Articular chondrocyte of knee joint (primary cell): ENCODE measurements at places on chromosomes 6 and 20. TPM values are rescaled to one million over a fixed set of nuclear protein-coding genes. Genes with fewer than 3 reads are reported as not detected.

Gene QRSL1
- 14.5 and 14.6 TPM in 2 replicates for total RNA-seq

Gene GNMT
- total RNA-seq, result 0.11 TPM in 1 of 2 replicates, not detected in the other

Gene CCM2L
- total RNA-seq, result not detected in 2 replicates

Gene VWA7
- 1.0 and 1.9 TPM in 2 replicates for total RNA-seq

Gene IMPG1
- total RNA-seq, result not detected in 2 replicates

Gene TRDN
- total RNA-seq, result under 0.01 TPM in 1 of 2 replicates, not detected in the other

Gene TRIM10
- total RNA-seq, result not detected in 2 replicates

Gene PTGIS
- 40.6 and 42.8 TPM in 2 replicates for total RNA-seq

Gene FUT9
- not detected in 2 replicates for total RNA-seq

Gene TENT5A
- 96.5 and 118 TPM in 2 replicates for total RNA-seq

Gene POU3F2
- total RNA-seq, result not detected in 2 replicates

Gene LTA
- total RNA-seq, result not detected in 2 replicates

Gene ACTL10
- total RNA-seq, result 1.7 and 2.1 TPM in 2 replicates

Gene PLN
- total RNA-seq, result 0.11 TPM in 1 of 2 replicates, not detected in the other

Gene PLCB1
- total RNA-seq, result 15.4 and 41.6 TPM in 2 replicates

Gene ENPP1
- total RNA-seq, result 53.1 and 68.5 TPM in 2 replicates

Gene ANKRD66
- not detected in 2 replicates for total RNA-seq

Gene MYH7B
- 0.11 and 0.13 TPM in 2 replicates for total RNA-seq

Gene SCRT2
- not detected in 2 replicates for total RNA-seq

Gene TMEM244
- total RNA-seq, result not detected in 2 replicates

Gene MDFI
- total RNA-seq, result 4.0 and 7.8 TPM in 2 replicates

Gene HDGFL1
- not detected in 2 replicates for total RNA-seq

Gene RRAGD
- 8.5 and 17.2 TPM in 2 replicates for total RNA-seq

Gene CCR6
- total RNA-seq, result not detected in 2 replicates

Gene FAM209A
- not detected in 2 replicates for total RNA-seq

Gene SYCP2
- 2.6 and 2.7 TPM in 2 replicates for total RNA-seq

Gene CDH26
- total RNA-seq, result 0.26 and 0.32 TPM in 2 replicates

Gene RRP36
- 80.0 and 84.3 TPM in 2 replicates for total RNA-seq

Gene KCNK15
- 6.8 and 28.2 TPM in 2 replicates for total RNA-seq

Gene MUCL3
- total RNA-seq, result not detected in 2 replicates

Gene CALHM4
- not detected in 2 replicates for total RNA-seq

Gene TUBB1
- not detected in 2 replicates for total RNA-seq

Gene AMD1
- total RNA-seq, result 73.7 and 74.5 TPM in 2 replicates

Gene C6orf47
- 15.2 and 19.5 TPM in 2 replicates for total RNA-seq

Gene SMLR1
- total RNA-seq, result not detected in 2 replicates

Gene VGLL2
- total RNA-seq, result not detected in 2 replicates

Gene SYCP2L
- 0.13 and 0.43 TPM in 2 replicates for total RNA-seq

Gene HSF2
- total RNA-seq, result 17.0 and 23.6 TPM in 2 replicates

Gene KHDRBS2
- total RNA-seq, result not detected in 2 replicates

Gene MUC22
- not detected in 2 replicates for total RNA-seq

Gene SLPI
- 11.7 and 12.4 TPM in 2 replicates for total RNA-seq

Gene MBOAT1
- 5.4 and 6.4 TPM in 2 replicates for total RNA-seq

Gene LRRC1
- total RNA-seq, result 6.1 and 8.1 TPM in 2 replicates

Gene CRISP2
- not detected in 2 replicates for total RNA-seq

Gene PHACTR3
- total RNA-seq, result not detected in 2 replicates

Gene GINS1
- 5.0 and 8.3 TPM in 2 replicates for total RNA-seq

Gene CLIC5
- under 0.01 TPM in 1 of 2 replicates, not detected in the other for total RNA-seq

Gene C6orf163
- total RNA-seq, result 4.8 and 6.8 TPM in 2 replicates

Gene SLC22A2
- total RNA-seq, result 0.11 TPM in 1 of 2 replicates, not detected in the other

Gene BPIFB1
- not detected in 2 replicates for total RNA-seq

Gene TSHZ2
- under 0.01 and 0.43 TPM in 2 replicates for total RNA-seq

Gene CLPSL2
- not detected in 2 replicates for total RNA-seq

Gene TFAP2B
- total RNA-seq, result not detected in 2 replicates
